Lower leg skin (tissue), 4 donors: ENCODE measurements at places on chromosomes 6 and 20. TPM values are rescaled to one million over a fixed set of nuclear protein-coding genes. Genes with fewer than 3 reads are reported as not detected.

DNA sequence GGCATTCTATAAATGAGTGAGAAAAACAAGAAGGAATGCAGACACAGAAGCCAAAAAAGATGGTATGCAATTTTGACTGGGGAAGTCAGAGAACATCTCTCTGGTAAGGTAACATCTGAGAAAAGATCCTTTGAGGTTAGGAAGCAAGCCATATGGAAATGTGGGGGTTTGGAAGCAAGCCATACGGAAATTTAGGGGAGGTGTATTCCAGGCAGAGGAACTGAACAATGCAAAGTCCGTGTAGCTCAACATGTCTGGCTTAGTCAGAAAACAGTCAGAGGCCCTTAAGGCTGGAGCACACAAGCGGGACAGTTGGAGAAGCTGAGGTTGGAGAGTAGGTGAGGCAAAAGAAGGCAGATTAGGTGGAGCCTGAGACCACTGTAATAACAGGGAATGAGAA is 35.3 kb downstream of the RALGAPA2 start:
- DNase-seq: no peak

- no peak for DNase-seq
Measured at GRCh38 chr20:24795436-24795835, 153.6 kb upstream of the CST7 start.

- DNase-seq: no peak
Measured at GRCh38 chr20:61100489-61100888, 151.6 kb upstream of the CDH4 start.

The MTCH1 gene
- total RNA-seq: 219 TPM
